Activated B cell treated with CpG ODN at 0.5 μM for 24 hours (primary cell): ENCODE measurements at places on chromosomes 3 and 15.
A peak's percentile ranks its signal among the peaks of the same experiment; 100 is the strongest.

DNA sequence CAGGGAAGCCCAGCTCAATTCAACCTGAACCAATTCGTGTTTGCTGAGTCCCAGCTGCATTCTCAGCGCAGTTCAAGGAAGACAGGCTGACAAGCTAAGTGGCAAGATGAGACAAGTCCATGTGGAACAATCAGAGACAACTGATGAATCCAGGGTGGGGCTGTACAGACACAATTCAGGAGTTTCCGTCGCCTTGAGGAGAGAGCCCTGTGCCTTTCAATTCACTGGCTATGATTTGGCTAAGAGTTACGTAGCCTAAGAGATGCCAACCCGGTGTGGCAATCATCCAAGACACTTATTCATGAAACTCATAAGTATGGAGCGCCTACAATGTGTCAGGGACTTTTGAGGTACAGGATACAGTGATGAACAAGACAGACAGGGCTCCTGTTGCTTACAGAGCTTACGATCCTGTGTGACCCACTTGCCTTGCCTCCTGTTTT lies 15.5 kb upstream of the ZBED2 start:
- no peak for DNase-seq

- no peak for DNase-seq
Measured at GRCh38 chr3:64095802-64096201, 72.5 kb upstream of the PSMD6 start.

DNA sequence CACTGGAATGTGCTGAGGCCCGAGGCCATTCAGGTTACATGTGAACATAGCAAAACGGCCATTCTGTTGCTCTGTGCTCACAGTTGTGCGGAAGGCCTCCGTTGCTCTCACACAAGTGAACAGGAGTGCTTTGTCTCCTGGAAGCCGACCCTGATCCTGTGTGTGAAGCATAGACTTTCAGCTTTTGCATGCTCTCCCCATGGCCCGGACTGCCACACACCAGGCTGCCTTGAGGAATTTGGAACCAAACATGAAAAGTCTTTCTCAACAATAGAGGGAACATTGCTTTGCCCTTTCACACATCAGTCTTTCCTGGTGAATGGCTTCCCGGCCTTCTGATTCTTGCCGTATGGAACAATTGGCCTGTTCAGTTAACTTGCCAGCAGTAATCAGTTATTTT lies 154.8 kb upstream of the LRIG1 start:
- no peak for DNase-seq

- no peak for DNase-seq
Measured at GRCh38 chr3:136296960-136297359, 46.8 kb downstream of the PCCB start.

DNA sequence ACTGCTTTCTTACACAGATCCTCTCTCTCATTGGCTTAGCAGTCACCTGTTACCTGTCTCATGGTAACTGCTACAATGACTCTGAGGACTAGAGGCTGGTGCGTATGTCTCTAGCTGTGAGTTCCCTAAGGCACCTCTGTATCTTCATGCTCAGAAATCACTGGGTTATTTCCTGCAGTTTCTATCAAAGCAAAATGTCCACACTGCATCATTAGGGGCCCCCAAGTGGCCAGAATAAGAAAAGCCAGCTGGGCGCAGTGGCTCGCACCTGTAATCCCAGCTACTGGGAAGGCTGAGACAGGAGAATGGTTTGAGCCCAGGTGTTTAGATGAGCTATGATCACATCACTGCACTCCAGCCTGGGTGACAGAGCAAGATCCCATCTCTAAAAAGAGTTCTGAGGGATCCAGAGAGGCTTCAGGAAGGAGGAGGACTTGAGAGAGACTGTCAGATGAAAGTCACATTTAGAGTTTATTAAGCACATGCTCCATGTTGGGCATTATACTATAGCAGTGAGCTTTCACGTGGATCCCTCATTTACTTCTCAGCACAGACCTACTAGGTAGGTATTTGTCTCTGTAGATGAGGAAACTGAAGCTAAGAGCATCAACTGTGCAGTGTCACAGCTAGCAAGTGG lies 2.3 kb upstream of the VPS18 start:
- DNase-seq, result no peak

GRCh38 chr3:17088017-17088416 lies 203.3 kb downstream of the PLCL2 start:
- DNase-seq, result no peak

DNA sequence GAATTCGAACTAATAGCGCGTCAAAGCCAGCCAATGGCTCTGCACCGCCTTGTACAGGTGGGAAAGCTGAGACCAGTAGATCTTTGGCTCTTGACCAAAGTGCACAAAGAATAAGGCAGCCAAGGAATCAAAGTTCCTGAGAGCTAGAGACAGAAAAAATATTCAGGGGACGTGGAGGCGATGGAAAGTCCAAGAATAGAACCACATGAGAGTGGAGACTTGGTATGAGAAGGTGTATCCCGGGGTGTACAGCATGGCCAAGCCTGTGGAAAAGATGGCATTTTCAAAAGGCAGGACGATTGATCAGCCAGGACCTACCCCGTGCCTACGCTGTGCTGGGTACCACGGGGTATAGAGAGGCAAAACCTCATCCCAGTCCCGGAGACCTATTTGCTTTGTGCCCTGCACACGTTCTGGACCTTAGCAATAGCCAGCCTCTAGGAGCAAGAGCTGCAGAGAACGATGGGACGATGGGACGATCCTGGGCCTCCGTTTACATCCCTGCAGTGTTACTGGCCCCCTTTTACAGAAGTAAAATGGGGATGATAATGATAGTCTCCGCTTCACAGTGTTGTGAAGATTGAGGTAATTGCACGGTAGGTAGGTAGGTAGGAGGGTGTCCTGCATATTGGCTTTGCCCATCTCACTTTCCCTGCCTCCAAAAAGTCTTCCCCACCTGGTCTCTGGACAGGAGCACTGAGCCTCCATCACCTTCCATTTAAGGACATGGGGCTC lies 583 bp upstream of the RBSN start:
- no peak for DNase-seq

DNA sequence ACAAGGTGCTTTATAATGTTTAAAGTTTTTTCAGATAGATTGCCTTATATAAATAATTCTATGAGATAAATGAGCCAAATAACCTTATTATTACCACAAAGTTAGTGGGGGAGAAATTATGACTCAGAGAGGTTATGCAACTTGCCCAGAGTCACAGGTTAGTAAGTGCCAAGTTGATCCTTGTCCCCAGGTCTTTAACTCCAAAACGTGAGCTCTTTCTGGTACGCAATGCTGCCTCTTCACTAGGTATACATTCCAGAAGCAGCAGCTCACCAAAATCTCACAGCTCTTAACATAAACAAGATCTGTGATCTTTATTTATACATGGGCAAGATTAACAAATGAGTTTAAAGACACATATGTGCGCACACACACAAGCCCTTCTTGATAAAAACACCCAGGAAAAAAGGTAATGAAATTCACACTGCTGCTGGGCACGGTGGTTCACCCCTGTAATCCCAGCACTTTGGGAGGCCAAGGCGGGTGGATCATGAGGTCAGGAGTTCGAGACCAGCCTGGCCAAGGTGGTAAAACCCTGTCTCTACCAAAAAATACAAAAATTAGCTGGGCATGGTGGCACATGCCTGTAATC lies 59.8 kb upstream of the NR2F2 start:
- no peak for DNase-seq

GRCh38 chr3:42032693-42033349 lies 58.3 kb upstream of the TRAK1 start:
- no peak for DNase-seq

GRCh38 chr3:156539051-156539450 lies 15.9 kb downstream of the SSR3 start:
- no peak for DNase-seq

DNA sequence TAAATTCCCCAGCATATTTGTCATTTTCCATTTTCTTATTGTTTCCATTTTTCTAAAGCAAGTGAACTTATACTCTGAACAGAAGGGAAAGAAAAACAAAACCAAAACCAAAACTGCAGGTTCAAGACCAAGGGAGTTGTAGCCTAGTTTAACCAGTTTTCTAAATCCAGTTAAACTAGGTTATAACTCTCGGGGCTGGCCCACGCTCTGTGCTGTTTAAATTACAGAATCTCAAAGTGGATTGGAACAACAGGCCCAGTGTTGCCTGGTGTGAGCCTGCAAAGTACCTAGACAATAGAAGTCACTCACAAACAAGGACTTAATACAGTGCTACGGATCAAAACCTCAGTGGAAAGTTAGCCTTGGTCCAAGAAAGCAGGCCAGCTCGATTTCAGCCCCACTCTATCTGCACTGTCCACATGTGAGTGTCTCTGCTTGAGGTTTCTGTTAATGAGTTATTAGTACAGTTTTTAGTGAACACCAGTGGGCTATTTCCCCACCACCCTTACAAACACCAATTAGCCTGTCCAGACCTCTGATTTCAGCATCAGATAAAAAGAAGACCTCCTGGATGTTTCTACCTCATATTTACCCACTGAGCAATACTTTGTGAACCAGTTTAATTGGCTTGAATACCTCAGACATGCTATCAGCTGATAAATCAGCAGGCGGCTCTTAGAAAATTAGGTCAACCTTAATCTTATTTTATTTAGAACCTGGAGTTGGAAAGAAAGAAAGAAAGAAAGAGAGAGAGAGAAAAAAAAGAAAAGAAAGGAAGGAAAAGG lies 93.8 kb upstream of the PDZRN3 start:
- DNase-seq, result no peak

DNA sequence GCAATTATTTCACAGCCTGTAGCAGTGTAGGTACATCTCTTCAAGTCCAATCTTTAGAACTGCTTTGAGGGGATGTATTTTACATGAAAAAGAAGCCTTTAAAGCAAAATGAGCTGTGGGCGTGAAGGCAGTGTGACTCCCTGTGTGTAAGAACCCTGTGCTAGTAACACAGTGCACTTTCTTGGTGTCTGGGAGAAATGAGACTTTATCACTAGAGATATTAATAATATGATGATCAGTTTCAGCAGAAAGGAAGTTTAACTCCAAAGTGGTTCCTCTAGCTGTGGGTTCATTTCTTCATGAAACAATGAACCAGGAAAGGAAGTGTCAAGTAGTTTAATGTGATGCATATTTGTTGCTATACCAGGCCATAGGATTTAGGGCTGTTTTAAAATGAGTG lies 41.5 kb downstream of the SLCO3A1 start:
- DNase-seq, result no peak

GRCh38 chr15:77659350-77660321 lies 26.9 kb upstream of the LINGO1 start:
- no peak for DNase-seq

DNA sequence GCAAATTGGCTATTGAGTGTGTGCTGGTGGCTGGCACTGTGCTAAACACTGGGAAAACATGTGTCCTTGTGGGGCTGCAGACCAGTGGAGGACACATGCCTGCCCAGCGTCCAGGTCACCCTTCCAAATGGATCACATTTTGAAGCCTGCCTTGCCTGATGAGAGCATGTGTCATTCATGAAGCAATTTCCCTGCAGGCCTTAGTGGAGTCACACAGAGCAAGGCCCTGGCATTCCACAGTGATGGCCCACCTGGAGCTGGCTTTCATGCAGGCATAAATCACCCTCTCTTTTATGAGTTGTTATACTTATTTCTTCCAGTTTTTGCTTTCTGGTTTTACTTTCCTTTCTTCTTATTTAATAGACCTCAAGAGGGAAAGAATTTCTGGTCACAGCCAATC lies 219.5 kb downstream of the EPHB1 start:
- DNase-seq, result no peak

- no peak for DNase-seq
Measured at GRCh38 chr15:89052474-89052873, 35.8 kb upstream of the ABHD2 start.

- DNase-seq, result no peak
Measured at GRCh38 chr3:42403737-42404136, 6.7 kb downstream of the LYZL4 start.

- DNase-seq, result no peak
Measured at GRCh38 chr15:48759921-48760320, 50.9 kb downstream of the CEP152 start.

DNA sequence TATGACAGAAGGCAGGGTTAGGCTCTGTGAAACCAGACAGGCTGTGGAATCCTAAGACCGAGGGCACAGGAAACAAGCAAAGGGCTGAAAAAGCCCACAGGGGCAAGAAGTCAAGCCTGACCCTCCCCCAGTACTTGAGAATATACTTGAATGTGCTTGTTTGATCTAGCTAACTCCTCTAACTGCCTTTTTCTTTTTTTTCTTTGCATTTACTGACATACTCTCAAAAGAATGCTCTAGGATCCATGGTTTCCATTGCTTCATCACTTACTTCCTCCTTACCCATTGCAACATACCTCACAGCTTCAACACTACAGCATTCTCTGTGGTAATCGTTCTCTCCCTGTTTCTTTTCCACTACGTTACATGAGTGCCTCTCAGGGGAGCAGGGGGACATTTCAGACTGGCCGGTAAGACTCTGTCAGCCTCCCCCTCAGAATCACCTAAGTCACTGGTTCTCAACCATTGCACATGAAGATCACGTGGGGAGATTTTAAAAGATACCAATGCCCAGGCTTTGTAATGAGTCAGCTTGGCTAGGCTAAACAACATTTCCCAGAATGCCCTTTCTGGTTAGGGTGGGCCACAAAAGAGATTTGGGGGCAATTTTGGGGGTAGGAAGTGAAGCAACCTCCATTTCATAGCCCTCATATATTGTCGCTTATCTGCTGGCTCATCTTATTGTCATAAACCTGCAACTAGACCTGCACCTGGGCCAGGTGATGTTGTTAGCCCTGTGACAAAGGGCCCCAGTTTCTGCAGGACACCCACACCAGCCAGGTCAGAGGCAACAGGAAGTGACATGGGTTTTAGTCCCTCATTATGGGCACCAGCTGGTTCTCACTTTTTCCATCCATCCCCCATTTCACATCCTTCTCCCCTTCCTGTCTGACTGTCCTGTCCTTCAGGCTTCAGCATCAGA lies 24.6 kb upstream of the RSL24D1 start:
- DNase-seq, result no peak

- no peak for DNase-seq
Measured at GRCh38 chr3:8599146-8599545, 45.5 kb downstream of the SSUH2 start.

- no peak for DNase-seq
Measured at GRCh38 chr3:59339818-59340217, 290.0 kb upstream of the CFAP20DC start.

- DNase-seq, result peak; percentile 36
Measured at GRCh38 chr15:51751697-51752683, 593 bp downstream of the TMOD2 start.

DNA sequence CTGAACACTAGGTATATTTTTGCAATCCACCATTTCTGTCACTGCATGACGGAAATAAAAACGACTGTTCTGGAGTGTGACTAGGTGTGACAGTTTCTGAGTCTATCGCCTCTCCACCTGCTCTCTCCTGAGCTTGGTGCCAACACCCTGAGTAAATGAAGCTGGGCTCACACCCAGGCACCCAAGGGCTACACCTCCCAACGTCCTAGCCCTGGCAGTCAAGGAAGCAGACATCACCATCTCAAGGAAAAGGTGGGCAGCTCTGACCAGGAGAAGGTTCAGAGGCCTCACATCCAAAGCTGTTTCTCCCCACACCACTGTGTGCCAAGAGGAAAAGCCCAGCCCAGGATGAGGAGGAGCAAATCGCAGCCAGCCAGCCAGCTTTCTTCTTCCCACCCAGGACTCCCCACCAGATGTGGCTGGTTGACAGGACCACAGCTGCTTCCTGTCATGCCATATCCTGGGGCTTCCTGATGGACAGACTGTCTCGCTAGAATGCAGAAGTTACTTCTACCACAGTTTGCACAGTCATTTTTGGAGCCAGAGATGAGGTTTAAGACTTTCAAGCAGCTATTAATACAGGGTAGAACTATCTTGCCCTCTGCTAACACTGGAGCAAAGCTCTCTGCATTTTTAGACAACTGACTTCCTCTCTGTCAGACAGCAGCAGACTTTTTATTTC lies 3.3 kb downstream of the SCAMP2 start:
- no peak for DNase-seq
